ENCODE measurements at places on chromosomes 12 and 14.
A peak's percentile ranks its signal among the peaks of the same experiment; 100 is the strongest.

- DNase-seq = no peak
These were observed 46.0 kb upstream of the EVL start for GRCh38 chr14:100019156-100019744.

GRCh38 chr12:115798309-115798917 lies 479.1 kb downstream of the MED13L start:
- DNase-seq = no peak

GRCh38 chr12:24455811-24456210 lies 493.1 kb downstream of the BCAT1 start:
- DNase-seq = no peak

DNA sequence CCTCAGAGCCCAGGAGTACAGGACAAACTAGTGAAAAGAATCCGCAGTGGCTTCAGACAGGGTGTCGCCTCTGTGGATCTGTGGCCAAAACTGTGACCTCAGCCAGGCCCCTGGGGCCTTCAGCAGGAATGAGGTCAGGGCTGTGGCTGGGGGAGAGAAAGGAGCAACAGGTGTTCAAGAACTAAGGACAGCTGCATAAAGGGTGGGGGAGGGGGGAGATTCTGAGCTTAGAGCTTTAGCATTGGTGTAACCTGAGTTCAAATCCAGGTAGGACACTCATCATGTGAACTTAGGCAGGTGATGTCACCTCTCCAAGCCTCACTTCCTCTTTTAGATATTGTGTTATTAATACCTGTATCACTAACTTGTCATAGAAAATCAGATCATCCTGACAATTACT lies 40.9 kb upstream of the CORO1C start:
- no peak for DNase-seq

- no peak for DNase-seq
These were observed 148.6 kb upstream of the SLC38A2 start for GRCh38 chr12:46521145-46521544.

GRCh38 chr12:128606970-128607369 lies 216.8 kb downstream of the SLC15A4 start:
- no peak for DNase-seq

- no peak for DNase-seq
These were observed 345.8 kb downstream of the TMEM132D start for GRCh38 chr12:129558036-129558435.

- peak; percentile 5 for DNase-seq
These were observed 43.0 kb upstream of the GLIPR1 start for GRCh38 chr12:75437564-75437963.

DNA sequence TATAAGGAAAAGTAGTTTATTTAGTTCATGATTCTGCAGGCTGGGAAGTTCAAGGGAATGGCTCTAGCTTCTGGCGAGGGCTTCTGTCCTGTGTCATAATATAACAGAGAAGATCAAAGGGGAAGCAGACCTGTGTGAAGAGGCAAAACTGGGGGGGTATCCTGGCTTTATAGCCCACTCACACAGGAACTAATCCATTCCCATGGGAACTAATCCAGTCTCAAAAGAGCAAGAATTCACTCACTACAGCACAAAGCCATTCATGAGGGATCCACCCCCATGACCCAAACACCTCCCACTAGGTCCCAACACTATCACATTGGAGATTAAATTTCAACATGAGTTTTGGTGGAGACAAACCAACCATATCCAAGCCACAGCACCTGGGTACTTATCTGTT lies 6.9 kb downstream of the ALDH6A1 start:
- DNase-seq = no peak

- DNase-seq = no peak
These were observed 130.6 kb downstream of the PRKCH start for GRCh38 chr14:61451891-61452400.

GRCh38 chr12:62632411-62632918 lies 165.8 kb downstream of the MON2 start:
- DNase-seq = no peak

DNA sequence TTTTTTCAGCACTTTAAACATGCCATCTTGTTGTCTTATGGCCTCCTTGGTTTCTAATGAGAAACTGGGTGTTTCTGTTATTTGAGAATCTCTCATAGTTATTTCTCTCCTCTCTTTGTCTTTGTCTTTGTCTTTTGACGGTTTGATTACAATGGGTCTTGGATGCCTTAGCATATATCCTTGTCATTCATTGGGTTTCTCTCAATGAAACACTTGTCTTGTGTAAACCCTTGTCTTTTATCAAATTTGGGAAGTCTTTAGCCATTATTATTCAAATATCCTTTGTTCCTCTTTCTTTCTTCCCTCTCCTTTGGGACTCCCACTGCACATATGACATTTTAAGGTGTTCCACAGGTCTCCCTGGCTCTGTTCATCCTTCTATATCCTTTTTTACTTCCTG lies 373.5 kb upstream of the TBX3 start:
- DNase-seq = no peak

DNA sequence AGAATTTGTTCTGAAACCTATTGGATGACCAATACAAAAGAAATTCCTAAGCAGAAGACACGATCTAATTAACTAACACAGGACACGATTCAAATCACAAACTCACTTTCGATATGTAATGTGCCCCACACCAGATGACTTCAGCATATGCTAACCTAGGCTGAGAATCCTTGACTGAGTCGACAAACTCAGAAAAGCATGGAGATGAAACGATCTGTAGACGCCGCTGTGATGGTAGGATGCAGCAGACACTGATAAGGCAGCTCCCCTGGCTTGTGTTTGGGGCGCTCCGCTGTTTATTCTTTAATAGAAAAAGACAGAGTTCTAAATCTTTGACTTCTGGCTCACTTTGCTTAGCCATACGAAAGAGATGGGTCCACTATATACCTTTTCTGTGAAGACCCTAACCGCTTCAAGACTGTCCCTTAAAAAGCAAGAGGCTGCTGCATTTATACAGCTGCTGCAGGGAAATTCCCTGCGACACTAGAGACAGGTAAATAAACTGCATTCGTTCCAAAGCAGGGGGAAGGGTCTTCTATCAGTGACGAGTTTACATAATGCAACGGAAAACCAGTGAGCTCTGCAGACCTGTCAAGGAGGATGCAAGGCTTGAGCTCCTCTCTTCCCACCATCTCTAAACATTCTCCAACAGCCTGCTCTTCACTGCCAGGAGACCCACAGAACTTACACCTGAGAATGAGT lies 929 bp downstream of the CHD8 start:
- no peak for DNase-seq

DNA sequence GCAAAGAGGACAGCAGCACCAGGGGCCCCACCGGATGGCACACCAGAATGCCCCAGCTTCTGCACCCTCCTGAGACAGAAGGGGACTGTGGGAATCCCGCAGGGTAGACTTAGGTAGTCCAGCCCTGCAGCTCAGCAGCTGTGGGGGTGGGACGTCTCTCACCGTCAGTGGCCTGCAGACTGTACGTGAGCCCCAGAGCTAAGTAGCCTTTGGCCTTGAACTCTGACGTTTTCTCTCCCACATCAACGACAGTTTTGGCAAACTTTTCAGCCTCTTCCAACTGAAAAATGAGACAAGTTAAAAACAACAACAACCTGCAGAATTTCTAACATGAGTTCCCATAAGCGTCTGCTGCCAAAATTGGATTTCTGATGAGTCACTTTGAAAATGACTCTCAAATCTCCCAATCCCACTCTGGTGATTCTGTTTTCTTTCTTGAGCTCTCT lies 161.4 kb downstream of the TTC7B start:
- DNase-seq = no peak

GRCh38 chr12:57460841-57461275 lies 1.3 kb downstream of the GLI1 start:
- DNase-seq = no peak

GRCh38 chr12:53623548-53624385 lies 2.4 kb downstream of the ATF7 start:
- no peak for DNase-seq

DNA sequence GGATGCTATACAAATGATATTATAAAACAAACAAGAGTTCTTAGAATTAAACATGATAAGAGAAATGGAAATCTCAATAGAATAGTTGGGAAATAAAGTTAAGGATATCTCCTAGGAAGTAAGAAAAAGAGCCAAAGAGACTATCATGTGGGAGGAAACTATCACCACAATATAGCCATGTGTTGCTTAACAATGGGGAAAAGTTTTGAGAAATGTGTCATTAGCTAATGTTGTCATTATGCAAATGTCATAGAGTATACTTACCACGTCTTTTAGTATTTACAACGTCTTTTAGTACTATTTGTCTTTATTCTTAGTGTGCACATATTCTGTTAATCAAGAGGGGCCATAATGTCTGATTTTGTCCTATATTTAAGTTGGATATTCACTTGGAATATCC lies 58.7 kb downstream of the ZNF641 start:
- DNase-seq = no peak

DNA sequence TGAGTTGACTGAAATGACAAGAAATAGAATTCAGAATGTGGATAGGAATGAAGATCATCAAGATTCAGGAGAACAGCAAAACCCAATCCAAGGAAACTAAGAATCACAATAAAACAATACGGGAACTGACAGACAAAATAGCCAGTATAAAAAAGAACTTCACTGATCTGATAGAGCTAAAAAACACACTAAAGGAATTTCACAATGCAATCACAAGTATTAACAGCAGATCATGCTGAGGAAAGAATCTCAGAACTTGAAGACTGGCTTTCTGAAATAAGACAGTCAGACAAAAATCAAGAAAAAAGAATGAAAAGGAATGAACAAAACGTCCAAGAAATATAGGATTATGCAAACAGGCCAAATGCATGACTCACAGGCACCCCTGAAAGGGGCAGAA lies 15.3 kb upstream of the OR5AU1 start:
- no peak for DNase-seq

DNA sequence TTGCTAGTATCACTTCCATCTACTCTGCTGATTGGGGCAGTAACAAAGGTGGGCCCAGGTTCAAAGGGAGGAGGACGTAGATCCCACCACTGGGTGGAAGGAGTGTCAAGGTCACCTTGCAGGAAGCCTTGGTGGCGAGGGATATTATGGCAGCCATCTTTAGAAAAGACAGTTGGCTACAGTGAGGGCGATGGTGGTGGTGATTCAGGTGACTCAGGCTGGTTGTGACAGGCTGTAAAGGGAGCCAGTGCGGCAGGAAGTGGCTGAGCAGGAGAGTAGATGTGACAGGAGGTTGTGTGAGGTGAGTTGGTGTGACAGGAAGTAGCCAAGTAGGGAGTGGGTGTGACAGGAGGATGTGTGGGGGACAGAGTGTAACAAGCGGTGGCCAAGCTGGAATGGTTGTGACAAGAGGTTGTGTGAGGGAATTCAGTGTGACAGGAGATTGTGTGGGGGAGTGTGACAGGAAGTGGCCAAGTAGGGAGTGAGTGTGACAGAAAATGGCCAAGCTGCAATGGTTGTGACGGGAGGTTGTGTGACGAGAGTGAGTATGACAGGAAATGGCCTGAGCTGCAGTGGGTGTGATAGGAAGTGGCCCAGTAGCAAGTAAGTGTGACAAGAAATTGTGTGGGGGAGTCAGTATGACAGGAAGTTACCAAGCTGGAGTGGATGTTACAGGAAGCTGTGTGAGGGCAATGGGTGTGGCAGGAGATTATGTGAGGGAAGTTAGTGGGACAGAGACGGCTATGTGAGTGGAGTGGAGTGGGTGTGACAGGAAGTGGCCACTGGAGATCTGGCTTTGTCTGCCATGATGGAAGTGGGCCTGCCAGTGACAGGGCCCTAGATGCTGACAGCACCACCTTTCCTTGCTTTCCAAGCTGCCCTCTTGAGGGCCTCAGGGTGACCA lies 136.5 kb upstream of the MYL2 start:
- DNase-seq = peak; percentile 25

GRCh38 chr14:52029881-52030280 lies 39.0 kb downstream of the NID2 start:
- DNase-seq = no peak

DNA sequence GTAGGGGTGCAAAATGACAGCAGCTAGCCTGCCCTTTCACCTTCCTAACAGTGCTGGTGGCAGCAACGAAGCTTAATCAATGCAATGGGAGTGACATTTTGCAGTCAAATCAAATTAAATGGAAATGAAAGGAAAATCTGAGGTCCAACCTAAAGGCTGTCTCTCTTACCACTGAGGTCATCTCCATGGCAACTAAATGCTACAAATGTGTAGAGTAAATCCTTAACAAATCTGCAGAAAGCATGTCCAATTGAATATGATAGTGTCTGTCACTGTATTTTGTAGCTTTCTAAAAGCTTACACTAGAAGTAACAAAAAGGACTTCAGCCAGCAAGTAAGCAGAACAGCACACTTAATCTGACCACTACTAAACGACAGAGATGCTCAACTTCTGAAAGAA lies 488.8 kb downstream of the BCAT1 start:
- DNase-seq = no peak

- no peak for DNase-seq
These were observed 100.5 kb upstream of the SSTR1 start for GRCh38 chr14:38107216-38107631.

DNA sequence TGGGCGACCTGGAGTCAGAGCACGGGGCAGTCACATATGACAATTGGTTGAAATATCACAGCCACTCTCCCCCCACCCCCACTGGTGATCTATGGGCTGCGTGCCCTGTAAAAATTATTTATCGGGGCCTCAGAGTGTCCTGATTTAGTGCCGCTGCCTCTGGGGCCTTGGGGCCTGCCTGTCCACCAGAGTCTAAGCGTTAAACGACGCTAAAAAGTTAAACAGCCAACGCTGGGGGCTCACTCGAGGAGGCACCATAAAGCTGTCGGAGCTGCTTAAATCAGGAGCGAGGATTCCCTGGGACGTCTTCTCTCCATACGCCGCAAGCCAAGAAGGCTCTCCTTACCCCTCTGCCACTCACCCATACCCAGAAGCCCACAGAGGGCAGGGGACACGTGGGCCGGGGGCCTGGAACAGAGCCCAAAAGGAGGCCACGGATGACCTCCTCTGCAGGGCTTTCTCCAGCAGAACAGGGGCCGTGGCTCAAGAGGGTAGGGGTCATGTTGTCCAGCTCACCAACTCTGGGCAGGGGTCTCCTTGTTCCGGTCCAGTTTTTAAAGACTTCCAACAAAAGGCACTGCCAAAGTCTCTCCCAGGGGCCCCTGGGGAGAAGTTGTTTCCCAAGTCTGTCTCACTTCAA lies 42.2 kb downstream of the SMUG1 start:
- DNase-seq = no peak

- DNase-seq = no peak
These were observed 36.1 kb upstream of the ANKRD9 start for GRCh38 chr14:102545461-102546265.

- DNase-seq = no peak
These were observed 8.7 kb downstream of the PHB2 start for GRCh38 chr12:6961695-6962284.
